ENCODE measurements at places on chromosomes 1 and 21.

- no peak for DNase-seq
Measured at GRCh38 chr1:161784968-161785367, 18.8 kb downstream of the ATF6 start.

- no peak for DNase-seq
Measured at GRCh38 chr21:46503922-46504550, 45.3 kb downstream of the DIP2A start.

GRCh38 chr1:41418857-41419583 is 57.8 kb downstream of the FOXO6 start:
- DNase-seq: no peak

GRCh38 chr1:175521249-175522040 is 221.9 kb downstream of the TNR start:
- no peak for DNase-seq

- no peak for DNase-seq
Measured at GRCh38 chr1:247198781-247199180, 27.0 kb upstream of the ZNF124 start.

DNA sequence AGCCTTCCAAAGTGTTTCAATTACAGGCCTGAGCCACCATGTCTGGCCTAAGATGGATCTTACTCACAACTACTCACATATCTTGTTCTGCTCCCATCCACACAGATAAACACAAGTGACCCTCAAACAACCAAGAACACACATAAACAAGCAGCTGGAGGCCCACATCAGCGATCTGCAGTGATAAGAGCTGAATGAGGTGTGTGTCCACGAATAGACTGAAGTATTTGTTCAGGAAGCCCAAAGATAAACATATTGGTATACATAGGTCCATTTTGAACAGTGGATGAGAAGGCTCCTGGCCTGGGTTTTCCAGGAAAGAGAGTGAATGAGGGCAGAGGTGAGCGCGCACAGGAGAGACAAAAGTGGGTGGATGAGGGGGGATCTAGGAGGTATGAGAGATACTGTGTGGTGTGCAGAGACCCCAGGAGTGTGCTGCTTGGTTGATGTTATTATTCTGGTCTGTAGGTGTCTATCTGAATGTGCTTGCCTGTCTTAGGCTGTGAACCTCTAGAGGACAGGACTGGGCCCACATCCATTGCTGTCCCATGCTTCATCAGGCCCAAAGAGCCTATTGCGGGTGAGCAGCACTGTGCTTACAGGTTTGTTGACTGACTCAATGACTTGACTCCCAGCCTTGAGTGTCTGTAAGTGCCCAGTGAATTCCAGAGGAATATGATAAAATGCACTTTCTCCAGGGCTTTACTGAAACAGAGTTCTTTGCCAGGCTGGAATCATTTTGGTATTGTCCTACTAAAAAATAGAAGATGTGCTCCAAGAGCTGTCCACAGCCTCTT is 79.9 kb upstream of the ATP1A1 start:
- no peak for DNase-seq

DNA sequence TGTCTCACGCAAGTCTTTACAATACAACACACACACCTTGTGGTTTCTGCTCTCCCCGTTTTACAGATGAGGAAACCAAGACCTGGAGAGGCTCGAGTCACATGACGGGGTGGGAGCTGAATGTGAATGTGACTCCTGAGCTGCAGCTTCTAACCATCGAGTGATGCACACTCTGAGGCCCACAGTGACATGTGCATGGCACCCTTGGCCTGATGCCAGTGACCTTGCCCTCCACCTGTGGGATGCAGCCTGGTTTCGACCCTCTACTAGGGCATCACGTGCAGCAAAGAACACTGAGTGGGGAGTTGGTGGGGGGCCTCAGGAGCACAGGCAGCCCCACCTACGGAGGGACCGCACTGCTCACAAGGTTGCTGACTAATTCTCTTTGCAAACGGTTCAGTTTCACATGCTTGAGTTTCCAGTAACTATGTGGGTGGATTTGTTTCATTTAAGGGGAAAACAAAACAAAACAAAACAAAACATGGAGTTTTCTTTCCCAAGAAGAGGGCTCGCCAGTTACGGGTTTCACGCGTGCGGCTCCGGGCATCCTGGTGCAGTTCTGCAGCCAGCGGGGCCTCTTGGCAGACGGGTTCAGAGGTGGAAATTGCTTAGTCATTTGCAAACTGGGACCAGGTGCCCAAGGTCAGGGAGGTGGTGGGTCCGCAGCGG is 22.9 kb downstream of the SPSB1 start:
- no peak for DNase-seq

- no peak for DNase-seq
Measured at GRCh38 chr1:222552882-222553281, 5.0 kb upstream of the HHIPL2 start.

- DNase-seq: no peak
Measured at GRCh38 chr1:231201979-231202633, 38.9 kb upstream of the GNPAT start.

DNA sequence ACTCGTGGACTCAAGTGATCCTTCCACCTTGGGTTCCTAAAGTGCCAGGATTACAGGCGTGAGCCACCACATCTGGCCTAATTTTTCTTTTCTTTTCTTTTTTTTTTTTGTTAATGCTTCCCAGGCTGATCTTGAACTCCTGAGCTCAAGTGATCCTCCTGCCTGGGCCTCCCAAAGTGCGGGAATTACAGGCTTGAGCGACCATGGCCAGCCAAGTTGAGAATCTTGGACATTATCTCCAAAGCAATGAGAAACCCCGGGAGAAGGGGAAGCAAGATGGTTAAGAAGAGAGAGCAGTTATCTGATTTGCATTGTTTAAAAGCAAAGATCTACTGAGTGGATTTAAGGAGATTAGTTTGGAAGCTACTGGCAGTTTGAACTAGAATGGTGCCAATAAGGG is 9.1 kb downstream of the HIPK1 start:
- DNase-seq: no peak

- DNase-seq: no peak
Measured at GRCh38 chr21:31554511-31555022, 104.9 kb upstream of the SOD1 start.

DNA sequence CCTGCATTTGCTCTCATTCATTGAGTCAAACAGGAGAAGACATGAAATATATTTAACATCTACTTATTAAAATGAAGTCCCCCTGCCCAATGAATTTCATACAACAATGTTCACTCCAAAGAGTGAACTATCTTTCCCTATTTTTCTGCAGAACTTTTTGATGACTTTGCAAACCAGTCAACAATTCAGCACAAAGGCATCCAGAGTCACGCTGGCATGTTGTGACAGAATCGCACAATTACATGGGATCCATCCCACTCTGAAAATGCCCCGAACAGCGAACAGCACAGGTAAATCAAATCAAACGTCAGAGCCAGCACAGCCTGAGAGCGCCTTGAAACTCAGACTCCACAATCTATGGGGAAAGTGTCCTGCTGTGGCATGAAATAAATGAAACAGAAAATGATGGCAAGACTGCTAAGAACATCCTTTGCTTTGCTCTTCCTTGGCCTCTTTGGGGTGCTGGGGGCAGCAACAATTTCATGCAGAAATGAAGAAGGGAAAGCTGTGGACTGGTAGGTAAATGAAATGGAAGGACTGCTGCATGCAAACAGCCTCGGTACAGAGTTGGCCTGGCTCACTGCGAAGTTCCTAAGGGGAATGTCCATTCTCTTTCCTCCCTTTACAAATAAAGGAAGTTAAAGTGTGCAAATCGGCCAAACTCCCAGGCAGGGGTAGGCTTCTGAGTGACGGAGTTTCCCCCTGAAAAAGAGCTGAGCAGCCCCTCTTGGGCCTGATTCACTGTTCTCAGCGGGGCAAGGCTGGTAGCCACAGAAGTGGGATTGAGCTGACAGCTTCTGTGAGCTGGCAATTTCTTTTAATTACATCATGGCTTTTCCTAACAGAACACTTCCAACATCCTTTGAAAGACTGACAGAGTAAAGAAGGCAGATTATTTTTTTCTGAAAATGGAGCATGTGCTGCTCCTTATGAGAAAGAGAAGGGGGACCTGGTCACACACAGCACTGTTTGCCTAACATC is at the start of gene DNASE2B:
DNASE2B (plus strand) TSS at position 310 of the 981 bp plus-strand sequence; CDS start at position 391, 81 bp downstream.
- DNase-seq: no peak

- no peak for DNase-seq
Measured at GRCh38 chr1:89903550-89903949, 82.7 kb downstream of the LRRC8D start.

GRCh38 chr1:104235141-104235540 is 485.4 kb downstream of the AMY1C start:
- no peak for DNase-seq

DNA sequence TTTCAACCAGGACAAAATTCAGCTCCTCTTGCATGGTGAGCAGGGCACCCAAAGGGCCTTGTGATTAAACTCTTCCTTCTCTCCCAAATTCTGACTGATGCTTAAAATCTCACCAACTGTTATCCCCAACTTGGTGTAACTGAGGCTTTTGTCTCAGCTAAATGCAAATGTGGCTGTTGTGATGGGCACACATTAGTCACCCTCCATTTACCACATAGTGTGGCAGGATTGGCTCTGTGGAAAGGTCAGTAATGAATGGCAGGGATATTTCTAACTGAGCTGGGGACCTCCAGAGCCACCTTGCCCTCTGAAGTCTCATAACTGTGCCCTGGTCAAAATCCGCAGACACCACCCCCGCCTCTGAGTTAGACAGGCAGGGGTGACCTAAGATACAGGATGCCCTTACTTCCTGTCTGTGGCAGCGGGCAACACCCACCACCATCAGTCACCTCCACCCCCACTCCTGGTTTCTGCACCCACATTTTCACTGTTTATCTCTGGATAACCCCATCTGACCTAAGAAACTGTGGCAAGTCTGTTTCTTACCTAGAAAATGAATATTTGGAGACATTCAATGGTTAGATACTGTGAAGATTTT is 25.4 kb upstream of the RGS16 start:
- no peak for DNase-seq

- no peak for DNase-seq
Measured at GRCh38 chr1:87186346-87186745, 142.3 kb upstream of the LMO4 start.

GRCh38 chr1:18612073-18612472 is 18.6 kb upstream of the PAX7 start:
- no peak for DNase-seq

DNA sequence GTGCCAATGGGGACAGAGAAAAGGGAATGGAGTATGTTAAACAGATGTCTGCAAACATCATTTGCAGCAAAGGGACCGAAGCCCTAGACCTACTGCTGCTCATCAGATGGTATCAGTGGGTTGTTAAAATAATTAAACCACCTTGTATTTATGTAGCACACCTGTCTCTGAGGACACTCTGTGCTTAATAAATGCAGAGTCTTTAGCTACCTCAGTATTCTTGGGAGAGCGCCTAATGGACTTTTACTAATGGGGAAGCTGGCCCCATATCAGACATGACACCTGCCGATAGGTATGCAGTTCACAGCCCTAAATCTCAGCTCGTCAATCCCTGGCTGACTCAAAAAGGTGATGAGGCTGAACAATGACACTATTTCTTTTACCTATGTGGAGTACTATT is 54.4 kb downstream of the SYT6 start:
- no peak for DNase-seq

DNA sequence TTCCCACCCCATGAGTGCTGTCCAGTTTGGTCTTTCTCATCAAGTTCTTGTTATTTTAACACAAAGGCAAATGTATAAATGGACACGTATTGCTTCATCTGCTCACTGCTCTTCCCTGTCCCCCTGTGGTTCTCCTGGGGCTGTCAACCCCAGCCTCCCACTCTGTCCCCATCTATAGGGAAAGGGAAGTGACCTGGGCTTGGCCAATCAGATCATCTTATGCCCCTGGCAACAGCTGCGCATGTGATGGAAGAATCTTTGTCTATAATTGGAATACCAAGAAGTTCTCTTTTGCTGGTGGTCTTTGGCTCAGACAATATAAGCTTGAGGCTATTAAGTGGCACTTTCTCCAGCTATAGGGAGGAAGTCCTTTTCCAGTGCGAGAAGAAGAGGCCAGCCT is 4.7 kb upstream of the CCSAP start:
- no peak for DNase-seq

GRCh38 chr1:84427250-84428188 is 29.2 kb downstream of the DNASE2B start:
- no peak for DNase-seq

GRCh38 chr1:108877348-108878159 is 769 bp downstream of the GPSM2 start:
- no peak for DNase-seq

- no peak for DNase-seq
Measured at GRCh38 chr1:8555582-8555981, 237.7 kb downstream of the SLC45A1 start.

DNA sequence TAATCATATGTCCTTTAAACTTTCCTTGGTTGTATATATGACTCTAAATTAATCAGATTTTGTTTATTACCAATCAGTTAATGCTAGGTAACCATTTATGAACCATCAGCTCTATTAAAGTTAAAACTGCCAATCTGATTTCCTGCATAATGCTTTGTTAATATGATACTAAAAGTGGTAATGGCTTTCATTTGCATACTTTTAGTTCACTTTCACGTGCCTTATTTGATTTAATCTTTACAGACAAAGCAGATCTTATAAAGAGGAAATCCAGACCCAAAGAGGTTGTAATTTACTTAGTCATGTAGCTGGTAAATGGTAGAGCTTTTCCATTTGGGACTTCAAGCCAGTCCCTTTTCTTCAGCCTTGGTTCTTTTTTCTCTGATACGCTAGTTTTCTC is 61.3 kb downstream of the CLIC4 start:
- no peak for DNase-seq

DNA sequence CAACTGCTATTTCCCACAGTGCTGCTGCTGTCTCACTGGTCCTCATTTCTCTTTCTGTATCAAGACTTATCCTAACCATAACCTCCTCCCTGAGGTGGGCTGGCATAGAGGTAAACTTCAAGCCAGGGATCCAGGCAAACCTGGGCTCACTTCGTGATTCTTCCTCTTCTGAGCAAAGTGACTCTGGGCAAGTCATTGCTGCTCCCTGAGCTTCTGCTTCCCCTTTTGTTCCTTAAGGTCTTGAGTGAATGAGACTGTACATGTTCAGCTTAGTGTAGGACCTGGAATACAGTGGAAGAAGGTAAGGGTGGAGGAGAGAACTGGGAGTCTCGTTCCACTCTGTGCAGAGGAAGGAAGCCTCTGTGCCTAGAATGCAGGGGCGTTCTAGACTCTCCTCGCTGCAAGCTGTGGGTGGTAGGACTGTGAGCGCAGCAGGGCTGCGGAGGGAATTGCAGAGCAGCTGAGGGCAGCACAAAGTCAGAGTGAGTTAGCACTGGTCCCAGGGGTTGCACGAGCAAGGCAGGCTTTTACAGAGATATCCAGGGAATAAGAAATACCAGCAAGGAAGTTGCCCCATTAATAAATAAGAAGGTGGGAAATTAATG is 11.4 kb upstream of the ERI3 start:
- no peak for DNase-seq

GRCh38 chr21:24976238-24976637 is 631.0 kb downstream of the MRPL39 start:
- no peak for DNase-seq

- DNase-seq: peak; percentile 50
Measured at GRCh38 chr1:46613661-46614603, 2.7 kb downstream of the MOB3C start.

- DNase-seq: no peak
Measured at GRCh38 chr1:22484706-22485345, 33.2 kb downstream of the ZBTB40 start.

GRCh38 chr1:184199438-184200085 is 148.0 kb downstream of the TSEN15 start:
- DNase-seq: no peak

GRCh38 chr1:157562515-157562914 is 10.2 kb upstream of the FCRL5 start:
- no peak for DNase-seq

GRCh38 chr1:69527273-69527672 is 40.4 kb upstream of the LRRC7 start:
- DNase-seq: no peak
